ENCODE measurements at places on chromosomes 3 and 15.

GRCh38 chr15:98720577-98721565 lies 72.5 kb downstream of the IGF1R start:
- DNase-seq, result no peak

GRCh38 chr3:157282261-157283191 lies 122.6 kb upstream of the CCNL1 start:
- no peak for DNase-seq

- no peak for DNase-seq
Measured at GRCh38 chr3:42844815-42845214, 30.9 kb downstream of the CYP8B1 start.

DNA sequence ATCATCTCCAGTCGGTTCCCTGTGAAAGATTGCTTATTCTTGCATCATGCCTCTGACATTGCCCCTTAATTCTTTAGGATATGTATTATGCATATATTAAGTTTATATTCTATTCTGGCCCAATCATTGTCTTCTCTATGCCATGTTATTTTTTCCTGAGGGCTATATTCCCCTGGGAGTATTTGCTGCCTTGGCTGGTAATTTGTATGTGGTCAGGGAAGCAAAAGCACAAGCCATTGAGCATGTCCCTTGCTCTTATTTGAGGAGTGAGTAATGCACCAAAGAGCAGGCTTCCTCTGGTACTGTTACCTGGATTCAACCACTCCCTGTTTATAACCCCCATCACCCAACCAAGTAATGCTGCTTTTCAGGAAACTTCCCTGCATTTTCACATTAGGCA lies 36.3 kb downstream of the STAC start:
- DNase-seq, result no peak

DNA sequence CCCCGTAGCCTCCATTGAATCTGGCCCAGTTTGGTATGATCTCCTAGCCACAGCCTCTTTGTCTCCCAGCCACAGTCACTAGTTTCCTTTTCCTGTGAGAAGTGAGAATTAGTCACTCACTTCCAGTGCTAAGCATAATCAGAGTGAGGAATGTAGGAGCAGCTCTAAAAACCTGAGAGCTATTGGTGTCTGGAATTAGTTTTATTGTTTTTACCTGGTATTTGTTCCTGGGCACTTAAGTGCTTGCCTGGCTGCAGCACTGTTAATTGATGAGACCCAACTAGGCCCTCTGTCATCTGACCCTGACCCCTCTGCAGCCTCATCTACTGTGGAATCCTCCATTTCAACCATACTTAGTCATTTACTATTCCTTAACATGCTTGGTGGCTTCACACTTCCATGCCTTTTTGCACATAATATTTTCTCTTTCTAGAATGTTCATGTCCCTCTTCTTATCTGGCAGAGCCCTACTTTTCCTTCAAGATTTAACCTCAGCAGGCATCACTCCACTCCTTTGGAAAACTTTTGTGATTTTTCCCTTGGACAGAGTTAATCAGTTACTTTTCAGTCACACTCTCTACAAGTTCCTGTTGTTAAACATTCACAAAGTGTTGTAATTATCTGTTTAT lies 48.8 kb downstream of the PDE8A start:
- DNase-seq, result no peak

DNA sequence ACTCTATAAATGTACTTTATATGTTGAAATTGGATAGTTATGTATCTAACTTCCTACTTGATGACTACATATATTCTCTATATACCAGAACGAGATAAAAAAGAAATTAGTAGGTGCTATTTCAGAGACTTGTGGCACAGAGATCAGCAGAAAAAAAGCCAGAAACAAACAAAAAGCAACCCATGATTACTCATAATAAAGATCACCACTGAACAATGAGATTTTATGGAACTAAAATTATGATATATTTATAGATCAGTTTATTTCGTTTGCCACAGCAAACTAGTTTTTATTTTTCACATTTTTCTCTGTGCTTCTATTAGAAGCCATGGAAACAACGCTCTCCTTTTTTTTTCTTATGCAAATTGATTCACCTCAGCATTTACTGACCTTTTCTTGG lies 15.1 kb upstream of the PROK2 start:
- no peak for DNase-seq

DNA sequence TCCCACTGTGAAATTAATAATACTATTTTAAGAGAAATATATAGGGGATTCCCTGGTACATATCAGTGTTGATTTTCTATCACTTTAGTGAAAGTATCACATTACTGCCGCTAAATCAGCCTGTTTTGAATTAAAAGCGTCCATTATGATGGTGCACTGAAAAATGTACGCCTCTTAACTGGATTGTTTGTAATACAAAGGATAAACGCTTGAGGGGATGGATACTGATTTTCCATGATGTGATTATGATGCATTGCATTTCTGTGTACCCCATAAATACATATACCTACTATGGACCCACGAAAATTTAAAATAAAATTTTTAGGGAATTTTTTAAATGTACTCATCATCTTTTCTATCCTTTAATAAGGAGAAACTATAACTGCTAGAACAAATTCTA lies 478.6 kb downstream of the MAGI1 start:
- no peak for DNase-seq

- DNase-seq, result no peak
Measured at GRCh38 chr3:9675736-9676290, 26.5 kb downstream of the MTMR14 start.

Measured in naive thymus-derived CD4-positive, alpha-beta T cell (primary cell).